ENCODE measurements at places on chromosomes 2 and 18.

- DNase-seq, result no peak
These were observed 65.9 kb downstream of the PDE11A start for GRCh38 chr2:178006710-178007109.

DNA sequence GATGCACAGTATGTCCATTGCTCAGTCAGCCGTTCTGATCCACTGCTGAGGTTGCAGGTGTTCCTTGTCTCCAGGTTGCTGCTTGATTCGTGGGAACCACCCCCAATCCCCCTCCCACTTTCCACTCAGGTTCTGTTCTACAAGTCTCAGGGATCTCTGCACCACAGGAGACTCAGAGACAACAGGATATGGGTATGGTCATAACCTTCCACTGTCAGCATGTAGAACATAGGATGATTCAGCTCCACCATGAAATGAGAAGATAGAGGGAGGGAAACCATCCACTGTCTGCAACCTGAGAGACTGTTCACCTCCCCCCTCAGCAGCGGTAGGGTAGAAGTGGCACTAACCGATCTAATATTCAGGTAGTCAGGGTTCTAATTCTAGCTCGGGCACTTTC is 19.0 kb upstream of the KLF7 start:
- DNase-seq, result no peak

DNA sequence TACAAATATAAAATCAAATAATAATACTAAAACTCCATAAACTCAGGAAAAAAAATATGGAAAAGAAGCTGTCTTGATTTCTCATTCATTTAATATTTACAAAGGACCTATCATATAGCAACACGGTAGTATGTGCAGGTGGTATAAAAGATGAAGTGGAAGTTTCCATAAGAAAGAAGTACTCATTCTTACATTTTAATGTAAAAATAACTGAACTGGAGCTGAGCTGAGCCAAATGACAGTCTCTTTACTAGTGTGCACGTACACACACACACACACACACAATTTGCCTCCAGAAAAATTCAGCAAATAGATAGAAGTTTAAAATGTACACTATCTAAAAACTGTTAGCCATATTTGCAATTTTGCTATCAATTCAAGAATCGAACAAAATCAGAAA is 54.1 kb downstream of the ASXL2 start:
- DNase-seq, result no peak

DNA sequence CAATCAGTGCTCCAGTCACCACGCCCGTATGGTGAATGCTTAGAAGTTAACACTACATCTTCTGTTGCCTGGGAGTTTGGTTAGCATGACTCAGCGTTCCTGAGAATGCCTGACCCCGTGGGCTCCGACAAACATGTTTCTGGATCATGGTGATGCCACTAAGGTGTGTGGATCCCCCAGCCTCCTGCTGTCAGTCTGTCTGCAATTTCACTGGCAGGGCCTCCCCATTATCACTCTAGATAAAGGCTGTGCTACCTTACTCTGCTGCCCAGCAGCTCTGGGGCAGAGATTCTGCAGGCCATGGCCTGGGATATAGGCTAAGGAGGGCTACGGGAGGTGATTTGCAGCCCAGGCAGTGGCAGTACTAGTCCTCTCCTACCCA is 66.0 kb downstream of the STPG4 start:
- DNase-seq, result no peak

DNA sequence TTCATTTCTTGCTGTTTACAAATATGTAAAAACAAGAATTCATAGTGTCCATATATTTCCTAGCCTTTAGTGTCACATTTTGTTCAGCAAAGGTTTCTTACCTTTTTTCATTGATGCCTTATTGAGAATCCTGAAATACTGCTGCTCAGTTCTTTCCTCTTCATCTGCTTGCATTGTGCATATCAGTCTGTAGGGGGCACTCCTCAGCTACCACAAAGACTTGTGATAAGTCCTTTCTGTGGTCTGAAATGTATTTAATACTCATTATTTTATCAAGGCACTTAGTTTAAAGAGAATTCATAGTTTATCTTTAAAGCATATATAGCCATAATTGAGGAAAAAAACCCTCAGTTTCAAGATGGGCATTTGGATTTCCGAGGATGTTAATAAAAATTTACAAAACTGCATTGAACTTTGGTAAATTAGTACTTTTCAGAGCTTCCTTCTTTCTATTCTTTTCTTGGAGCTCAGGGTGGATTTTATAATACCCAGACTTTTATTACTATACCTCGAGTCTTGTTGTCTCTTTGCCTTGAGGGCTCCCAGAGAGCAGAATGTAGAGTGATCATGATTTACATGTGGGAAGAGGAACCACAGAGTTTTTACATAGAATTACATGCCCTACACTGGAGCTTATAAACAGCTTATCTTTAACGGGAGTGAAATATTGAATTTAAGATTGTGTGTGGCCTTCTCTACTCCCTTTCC is 570.1 kb downstream of the PLCL1 start:
- peak; percentile 44 for DNase-seq

DNA sequence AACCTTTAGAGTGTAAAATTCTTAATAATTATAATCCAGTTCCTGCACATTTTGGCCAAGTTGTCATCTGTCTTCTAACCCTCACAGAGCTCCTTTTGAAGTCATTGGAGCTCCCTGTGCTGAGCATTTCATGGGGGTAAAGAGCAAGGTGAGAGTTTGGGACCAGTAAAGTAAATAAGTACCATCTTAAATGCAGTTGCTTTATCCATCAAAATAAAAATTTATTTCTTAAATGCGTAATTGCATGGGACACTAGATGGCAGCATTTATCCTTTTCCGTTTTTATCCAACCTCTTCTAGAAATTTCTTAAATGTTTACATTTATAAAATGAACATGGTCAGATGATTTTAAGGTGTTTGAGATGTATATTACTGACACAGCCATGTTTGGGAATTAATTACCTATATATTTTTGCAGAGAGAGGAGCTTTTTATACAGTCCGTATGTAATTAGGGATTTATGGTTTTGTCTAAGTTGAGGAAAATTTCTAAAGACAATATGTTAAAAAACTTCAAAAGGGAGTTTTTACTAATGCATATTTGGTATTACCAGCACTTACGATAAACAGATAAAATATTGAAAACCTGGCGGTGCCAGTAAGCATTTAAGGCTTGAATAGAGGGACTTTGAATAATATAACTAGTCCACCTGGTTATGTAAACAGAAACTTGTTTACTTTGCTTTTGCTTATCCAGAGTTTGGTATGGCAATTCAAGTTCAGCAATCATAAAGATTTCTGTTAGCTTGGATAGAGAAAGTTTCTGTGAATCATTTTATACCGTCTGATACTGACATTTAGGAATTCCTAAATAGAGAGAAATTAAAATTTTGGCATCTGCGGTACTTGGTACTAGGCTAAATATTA is 54.5 kb downstream of the ACSL3 start:
- DNase-seq, result no peak

DNA sequence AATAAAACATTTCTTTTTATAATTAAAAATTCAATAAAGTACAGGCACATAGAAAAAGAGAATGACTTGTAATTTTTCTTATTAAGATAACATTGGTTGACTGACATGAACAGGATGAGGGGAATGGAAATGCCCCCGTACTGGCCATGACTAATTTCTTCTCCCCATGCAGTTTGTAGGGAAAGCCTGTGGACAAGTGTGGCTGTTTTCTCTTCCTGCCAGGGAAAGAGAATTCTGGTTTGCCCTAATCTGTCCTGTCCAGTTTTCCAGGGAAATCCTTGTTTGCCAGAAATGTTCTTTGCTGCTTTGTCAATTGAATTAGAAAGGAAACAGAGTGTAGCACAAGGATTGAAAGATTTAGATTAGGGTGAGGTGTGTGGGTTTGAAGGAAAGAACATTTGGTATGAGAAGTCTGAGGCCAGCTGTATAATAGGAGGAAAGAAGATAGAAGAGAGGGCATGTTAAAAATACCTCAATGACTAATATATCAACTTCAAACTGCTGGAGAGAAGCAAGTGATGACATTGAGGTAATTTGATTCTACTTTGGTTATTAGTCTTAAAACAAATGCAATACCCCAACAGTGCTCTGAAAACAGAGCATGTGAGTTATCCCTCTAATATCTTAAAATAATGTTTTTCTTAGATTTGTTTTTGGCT is 593.9 kb upstream of the ZNF804A start:
- DNase-seq, result no peak

- DNase-seq, result no peak
These were observed 38.1 kb downstream of the L3MBTL4 start for GRCh38 chr18:6376433-6377229.

GRCh38 chr2:65073879-65074565 is 17.8 kb downstream of the CEP68 start:
- no peak for DNase-seq

- no peak for DNase-seq
These were observed 123.2 kb upstream of the BCL2L11 start for GRCh38 chr2:110997331-110998045.

GRCh38 chr2:39266139-39266805 is 22.5 kb upstream of the CDKL4 start:
- peak; percentile 29 for DNase-seq

DNA sequence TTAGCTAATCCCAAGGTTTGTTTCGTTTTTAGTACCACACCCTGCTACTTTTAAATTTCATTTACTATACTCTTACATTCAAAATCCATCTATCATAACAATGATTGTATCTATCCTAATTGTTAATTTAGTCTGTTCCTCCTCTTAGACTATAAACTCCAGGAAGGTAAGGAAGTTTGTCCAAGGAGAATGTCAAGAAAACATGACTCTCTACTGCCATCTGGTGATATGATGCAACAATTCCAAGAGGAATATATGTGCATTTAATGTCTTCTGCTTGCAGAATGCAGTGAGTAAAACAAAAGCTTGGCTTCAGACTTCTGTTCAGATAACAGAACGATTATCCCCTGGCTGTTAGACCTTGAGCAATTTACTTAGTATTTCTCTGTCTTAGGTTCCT is 1267.1 kb downstream of the LRP1B start:
- no peak for DNase-seq

DNA sequence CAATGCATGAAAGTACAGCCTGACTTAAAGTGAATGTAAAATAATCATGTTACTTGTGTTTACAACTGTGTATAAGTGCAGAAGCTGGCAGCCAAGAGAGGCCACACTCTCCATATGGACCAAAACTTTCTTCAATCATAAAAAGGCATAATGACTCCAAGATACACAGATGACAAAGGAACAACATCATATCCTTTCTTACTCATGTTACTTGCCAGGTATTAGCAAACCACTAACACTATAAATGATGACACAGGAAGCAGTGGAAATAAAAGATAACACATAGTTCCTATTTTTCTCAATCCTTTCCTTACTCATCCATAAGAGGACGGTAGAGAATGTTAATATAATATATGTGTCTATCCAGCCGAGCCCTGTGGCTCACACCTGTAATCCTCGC is 400.0 kb upstream of the CDH2 start:
- DNase-seq, result no peak

- no peak for DNase-seq
These were observed 67.2 kb downstream of the COLEC12 start for GRCh38 chr18:433298-433697.

DNA sequence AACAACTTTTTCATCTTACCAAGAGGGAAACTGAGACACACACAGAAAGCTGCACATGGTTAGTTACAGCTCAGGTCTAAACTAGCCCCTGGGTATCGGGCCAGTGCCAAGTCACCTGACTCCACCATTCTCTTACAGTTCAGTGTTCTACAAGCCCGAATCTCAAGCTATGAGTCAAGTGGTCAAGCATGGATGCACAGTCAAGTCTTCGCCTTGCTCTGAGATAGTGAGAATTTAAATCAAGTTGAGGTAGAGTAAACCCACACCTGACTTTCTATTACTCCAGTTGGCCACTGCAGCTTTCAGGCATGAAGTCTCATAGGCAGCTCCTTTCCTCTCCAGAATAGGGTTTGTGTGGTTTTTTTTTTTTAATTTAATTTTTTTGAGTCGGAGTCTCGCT is 34.5 kb upstream of the ARL5A start:
- no peak for DNase-seq

DNA sequence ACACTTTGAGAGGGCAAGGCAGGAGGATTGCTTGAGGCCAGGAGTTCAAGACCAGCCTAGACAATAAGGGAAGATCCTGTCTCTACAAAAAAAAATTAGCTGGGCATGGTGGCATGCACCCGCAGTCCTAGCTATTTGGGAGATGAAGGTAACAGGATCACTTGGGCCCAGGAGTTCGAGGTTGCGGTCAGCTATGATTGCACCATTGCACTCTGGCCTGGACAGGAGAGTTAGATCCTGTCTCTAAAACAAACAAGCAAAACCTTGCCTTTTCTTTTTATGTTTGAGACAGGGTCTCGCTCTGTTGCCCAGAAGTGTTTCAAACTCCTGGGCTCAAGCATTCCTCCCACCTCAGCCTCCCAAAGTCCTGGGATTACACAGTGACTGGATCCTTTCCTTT is 14.5 kb upstream of the THADA start:
- DNase-seq, result no peak

DNA sequence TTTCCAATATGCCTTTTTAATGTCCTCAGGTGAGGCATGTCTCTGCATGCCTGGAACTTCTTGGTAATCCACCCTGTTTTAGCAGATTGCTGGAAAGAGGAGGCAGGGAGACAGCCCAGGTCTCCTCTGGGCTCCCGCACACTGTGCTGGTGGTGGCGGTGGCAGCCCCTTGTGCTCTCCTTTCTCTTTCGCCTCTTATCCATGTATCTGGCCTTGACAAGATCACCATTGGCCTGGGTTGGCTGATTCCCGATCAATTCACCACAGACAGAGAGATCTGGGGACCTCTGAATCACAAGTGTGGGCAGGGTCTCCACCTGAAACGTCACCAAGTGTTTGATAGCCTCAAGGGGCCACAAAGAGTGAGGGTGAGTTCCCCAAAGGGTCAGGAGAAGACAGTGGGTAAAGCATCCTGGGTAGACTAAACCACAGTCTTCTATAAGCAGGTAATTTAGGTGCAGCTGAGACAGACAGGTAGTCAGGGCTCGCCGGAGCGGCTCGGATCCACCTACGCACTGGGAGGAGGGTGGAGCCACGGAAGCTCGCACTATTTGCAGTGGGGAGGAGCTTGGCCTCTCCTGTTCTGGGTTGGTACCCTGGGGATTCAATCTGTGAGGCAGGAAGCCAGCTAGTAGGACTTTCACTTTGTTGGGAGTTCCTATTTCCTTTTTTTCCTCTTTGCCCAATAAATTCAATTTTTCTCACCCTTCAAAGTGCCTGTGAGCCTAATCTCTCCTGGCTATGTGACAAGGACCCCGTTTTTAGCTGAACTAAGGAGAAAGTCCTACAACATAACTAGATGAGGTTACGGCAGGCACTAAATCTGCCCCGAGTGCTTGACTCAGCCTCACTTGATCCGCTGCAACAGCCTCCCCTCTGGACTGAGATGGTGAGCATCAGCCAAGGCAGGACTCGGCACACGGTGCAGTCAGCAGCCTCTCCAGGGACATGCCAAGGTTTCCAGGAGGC is 57.6 kb downstream of the SLC4A3 start:
- DNase-seq, result peak; percentile 53

- DNase-seq, result no peak
These were observed 154.4 kb upstream of the SMAD2 start for GRCh38 chr18:48084858-48085257.

- DNase-seq, result no peak
These were observed 144.4 kb downstream of the MREG start for GRCh38 chr2:215868846-215869543.

DNA sequence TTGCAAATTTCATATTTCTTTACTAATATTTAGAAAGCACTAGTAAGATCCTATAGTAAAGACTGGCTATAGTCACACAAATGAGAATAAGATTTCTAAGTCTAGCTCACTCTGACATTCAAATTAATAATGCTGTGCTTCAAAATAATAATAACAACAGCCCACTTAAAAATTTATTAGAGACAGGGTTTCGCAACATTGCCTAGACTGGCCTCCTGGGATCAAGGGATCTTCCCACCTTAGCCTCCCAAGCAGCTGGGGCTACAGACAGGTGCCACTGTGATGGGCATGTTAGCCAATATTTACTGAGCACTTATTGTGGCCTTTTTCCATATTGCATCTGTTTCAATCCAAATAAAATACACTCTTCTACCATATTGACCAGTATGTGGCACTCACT is 96.1 kb downstream of the PIEZO2 start:
- no peak for DNase-seq
